ENCODE measurements at places on chromosomes 11 and 22.
A peak's percentile ranks its signal among the peaks of the same experiment; 100 is the strongest.

GRCh38 chr11:126914941-126915340 is 85.6 kb downstream of the KIRREL3 start:
- peak; percentile 49 for DNase-seq

DNA sequence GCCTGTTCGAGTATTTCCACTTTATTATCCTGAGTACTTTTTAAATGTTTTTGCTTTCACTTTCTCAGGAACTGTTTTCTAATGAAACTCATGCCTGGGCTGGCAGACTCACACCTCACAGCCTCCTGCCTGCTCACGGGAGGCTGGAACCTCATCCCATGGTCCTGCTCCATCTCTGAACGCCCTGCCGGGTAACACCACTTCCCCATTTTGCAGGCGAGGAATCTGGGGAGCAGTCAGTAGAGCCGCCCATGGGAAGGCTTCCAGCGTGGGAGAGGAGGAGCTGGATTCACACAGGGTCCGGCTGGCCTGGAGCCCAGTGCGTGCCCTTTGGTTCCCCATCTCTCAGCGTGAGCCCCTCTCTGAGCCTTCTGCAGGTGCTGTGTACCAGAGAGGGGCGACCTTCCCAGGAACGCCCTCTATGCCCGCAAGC is 53.6 kb downstream of the SCUBE1 start:
- DNase-seq: no peak

GRCh38 chr11:122984186-122985011 is 2.8 kb upstream of the BSX start:
- no peak for DNase-seq

- DNase-seq: no peak
Measured at GRCh38 chr11:97354576-97354975, 964.8 kb downstream of the JRKL start.

GRCh38 chr22:32864041-32864440 is 62.5 kb downstream of the TIMP3 start:
- DNase-seq: no peak

- DNase-seq: no peak
Measured at GRCh38 chr11:56906683-56907148, 82.0 kb upstream of the OR5AK2 start.

GRCh38 chr11:112611771-112612170 is 349.4 kb upstream of the NCAM1 start:
- DNase-seq: no peak

DNA sequence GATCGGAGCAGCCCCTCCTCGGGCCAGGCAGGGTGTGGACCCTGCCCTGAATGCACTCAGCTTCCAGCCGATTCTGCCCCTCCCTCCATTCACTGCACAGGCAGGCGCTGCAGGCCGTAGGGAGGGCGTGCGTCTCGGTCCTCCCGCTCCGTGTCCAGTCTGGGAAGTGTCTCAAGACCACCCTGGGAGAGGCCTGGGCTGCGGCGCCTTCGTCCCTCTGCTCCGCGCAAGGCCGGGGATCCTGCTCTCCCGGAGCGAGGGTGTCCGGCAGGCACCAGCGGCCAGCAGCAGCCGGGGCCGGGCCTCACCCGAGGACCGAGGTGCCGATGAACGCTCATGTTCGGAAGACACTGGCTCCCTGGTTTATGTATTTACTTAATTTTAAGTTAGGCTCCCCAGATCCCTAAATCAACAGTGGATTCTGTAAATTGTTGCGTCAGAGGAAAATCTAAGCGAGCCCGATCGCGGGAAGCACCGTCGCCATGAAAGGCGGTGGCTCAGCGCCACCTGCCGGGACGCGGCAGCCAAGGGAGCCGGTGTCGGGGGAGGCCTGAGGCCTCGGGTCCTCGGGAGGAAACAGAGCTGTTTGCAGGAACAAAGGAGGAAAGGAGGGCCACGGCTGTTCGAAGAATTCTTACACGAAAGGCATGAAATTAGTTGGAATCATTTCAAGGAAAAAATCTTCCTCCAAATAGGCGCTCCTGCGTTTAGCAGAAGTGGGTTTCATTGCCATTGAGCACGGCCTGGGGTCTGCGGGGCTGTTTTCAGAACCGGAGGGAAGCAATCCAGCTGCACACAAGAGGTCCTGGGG is 195.3 kb downstream of the BRD1 start:
- DNase-seq: no peak

DNA sequence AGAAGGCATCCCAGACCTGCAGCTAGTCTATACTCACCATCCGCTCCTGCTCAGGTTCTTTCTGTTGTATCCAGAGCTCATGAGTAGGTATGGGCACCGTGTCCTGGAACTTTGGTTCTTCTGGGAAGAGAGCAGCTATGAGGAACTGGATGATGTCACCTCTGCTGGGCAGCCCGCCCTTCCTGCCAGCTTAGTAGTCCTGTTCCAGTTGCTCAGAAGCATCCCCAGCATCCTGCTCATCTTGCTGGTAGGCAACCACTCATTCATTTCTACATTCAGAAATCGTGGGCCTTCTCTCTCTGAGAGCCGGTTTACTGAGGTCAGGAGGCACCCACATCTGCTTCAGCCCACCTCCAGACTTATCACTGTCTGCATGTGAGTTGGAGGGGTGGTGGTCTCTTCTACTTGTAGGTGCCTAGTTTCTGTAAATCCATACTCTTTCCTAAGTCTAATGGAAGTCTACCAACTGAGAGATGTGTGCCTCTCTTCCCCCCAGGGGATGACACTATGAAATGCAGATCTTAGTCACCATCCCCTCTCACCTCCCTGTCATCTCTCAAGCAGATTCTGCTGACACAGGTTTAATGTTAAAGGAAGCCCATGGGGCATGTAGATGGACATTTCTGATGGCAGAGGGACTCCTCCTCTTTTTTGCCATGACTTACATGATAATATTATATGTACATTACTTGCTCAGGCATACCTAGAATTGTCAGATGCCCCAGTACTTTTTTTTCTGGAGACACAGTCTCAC is 29.6 kb upstream of the CCDC134 start:
- no peak for DNase-seq

- DNase-seq: no peak
Measured at GRCh38 chr11:87628026-87628580, 547.1 kb downstream of the RAB38 start.

DNA sequence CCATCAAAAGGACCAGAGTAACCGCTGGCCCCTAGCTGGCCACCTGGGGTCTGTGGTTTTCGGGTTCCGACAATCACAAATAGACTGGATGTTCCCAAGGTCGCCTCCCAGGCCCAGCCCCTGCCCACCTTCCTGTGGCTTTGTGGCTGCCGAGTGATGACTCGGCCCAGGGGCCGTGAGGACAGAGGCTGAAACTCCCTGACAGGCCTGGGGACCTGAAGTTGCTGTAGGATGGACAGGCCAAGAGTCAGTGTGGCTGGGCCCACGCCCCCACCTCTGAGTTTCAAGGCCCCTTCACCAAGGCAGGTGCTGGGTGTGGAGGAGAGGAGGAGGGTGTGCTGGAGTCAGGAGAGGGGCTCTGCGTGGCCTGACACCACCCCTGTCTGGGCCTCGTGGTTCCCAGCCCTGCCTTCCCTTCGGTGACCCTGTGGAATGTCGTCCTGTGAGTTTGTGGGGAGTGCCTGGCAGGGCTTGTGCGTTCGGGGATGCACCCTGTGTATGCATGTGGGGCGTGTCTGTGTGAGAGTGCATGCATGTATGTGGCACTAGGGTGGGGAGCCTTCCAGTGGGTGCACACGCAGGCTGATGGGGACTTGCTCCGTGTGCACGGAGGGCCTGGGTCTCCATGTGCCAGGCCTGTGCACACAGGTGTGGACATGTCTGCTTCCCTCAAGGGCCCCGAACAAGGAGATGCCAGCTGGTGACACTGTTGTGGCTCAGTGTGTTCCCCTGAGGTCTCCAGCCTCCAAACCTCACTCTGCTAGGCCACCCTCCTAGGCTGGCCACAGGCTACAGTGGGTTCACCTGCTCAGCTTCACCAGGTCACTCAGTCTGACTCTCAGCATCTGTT is 8.4 kb upstream of the MGAT3 start:
- no peak for DNase-seq

DNA sequence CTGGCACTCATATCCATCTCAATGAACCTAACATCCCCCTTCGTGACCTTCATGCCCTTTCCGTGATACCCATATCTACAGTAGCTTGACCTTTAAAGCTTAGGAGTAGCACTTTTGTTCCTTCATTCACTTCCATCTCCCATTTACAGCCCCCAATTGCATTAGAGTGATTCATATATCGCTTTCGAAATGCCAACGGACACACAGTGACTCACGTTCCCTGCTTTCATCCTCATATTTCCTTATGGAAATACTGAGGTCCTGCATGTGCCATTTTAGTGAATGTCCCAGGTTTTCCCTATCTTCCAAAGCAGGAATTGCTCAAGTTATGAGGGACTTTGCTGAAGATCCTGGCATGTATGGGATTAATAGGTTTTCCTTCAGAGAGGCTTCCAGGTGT is 44.3 kb upstream of the CEP126 start:
- DNase-seq: no peak

GRCh38 chr22:37231406-37232139 is 12.5 kb downstream of the RAC2 start:
- no peak for DNase-seq

DNA sequence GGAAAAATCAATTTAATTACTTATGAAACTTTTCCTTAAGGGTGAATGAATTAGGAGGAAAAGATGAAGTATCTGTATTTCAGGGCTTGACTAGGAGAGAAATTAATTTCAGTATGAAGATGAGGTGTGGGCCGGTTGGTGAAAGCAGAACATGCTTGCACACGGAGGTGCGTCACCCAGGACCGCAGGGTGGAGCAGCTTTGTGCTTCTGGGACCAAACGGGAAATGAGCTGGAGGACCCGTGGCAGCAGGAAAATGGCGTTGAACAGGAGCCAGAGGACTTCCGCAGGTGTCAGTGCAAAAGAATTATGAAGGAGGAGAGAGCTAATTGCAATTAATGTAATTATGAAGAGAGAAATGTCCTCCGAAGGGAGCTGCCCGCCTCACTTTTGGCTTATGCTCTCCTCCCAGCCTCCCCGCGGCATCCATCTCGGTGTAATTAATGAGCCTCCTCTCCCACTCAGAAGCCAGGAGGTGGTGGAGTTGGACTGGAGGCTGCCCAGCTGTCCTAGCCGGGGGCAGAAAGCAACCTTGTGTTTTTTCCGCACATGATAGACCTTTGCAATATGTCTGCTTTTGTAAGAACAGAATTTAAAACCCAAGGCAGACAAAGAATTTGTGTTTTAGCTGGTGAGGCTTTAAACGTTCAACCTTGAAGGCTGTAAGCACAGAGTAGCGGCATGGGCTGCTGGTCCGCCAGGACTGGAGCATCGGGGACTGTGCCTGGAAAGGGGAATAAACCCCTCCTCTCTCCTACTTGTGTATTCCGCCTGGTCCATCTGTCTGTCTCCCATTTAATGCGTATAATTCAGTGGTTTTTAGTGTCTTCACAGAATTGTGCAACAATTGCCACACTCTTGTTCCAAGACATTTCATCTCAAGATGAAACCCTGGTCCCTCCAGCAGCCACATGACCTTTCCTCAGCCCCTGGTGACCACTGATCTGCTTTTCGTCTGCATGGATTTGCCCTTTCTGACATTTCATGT is 180.6 kb downstream of the TBC1D22A start:
- DNase-seq: no peak

GRCh38 chr11:37422511-37422910 is 824.5 kb upstream of the RAG2 start:
- no peak for DNase-seq

- DNase-seq: no peak
Measured at GRCh38 chr22:41598081-41598480, 8.4 kb upstream of the PMM1 start.

DNA sequence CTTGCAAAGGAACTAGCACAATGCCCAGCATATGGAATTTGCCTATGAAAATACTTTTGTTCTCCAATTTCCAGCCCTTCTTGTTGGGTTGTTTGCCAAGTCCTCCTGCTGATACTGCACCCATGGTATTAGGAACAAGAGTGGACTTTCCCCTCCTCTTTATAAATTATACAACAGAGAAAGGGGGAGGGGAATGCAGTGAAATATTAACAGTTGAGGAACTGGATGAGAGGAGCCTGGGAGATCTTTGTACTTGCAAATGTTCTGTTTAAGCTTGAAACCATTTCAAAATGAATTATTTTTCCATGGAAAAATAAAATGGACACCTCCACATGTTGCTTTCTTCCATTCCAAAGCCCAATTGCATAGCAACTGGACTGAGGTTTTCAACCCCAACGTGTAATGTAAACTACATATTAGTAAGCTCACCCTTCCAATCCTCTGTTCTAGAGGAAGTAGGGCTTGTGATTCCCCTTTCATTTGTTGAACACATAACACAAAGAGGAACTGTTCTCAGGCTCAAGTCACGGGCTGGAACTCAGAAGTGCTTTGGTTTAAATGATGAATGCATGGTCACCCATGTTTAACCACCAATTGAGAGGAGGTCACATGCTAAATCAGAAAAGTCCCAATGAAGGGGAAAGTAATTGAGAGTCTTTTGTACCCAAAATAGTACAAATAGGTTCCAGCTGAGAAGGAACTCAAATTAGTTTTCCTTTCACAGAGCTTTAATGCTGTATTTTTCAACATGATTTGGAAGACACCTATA is 66.2 kb upstream of the ZC3H12C start:
- DNase-seq: no peak

GRCh38 chr22:50581031-50581949 is 1.4 kb downstream of the CHKB start:
- no peak for DNase-seq

DNA sequence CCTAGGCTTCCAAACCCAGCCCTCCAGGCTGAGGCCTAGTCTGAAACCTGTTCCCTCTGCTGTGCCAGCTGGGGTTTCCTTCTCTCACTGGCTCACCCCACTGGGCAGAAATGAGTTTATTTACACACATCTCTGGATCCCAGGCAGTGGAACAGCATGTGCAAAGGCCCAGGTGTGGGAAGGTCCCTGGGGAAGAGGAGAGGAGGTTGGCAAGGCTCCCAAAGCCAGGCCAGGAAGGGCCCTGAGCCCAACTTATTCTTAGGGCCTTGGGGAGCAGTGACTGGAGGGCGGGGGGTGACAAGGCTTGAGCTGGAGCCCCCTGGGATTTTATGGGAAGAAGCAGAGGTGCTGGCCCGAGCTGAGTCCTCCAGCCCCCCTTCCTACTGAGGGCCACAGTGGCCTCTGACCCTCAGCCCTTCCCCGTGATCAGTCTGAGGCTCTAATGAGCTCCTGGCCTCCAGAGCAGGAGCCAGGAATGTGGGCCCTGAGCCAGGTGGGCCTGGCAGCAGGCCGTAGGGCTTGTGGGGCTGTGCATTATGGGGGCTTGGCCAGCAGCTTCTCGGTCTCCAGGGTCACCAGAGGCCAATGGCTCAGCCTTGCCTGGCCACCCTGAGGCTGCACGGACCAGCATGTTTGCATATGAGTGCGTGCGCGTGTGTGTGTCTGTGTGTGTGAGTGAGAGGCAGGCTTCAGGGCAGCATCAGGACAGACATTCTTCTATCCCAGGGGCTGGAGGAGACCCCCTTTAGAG is 2.9 kb downstream of the MYO7A start:
- peak; percentile 22 for DNase-seq

DNA sequence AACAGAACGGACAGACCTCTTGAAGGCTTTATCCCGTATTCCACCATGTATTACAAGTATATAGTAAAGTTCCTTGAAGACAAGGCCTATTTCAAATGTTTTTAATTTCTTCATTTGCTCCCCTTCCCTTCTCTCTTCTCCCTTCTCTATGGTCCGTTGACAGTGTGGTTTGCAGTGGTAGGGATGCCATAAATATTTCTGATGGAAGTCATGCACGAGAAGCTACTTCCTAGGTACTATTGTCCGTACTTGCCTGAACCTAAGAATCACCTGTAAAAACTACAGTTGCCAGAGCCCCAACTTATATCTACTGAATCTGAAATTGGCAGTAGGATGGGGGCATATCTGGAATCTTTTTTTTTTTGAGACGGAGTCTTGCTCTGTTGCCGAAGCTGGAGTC is 2.8 kb downstream of the PISD start:
- DNase-seq: no peak

Measured in AG09319 (cell line).